ENCODE measurements at places on chromosomes 13 and 19.

- no peak for DNase-seq
Measured at GRCh38 chr19:54207983-54208783, 7.5 kb downstream of the RPS9 start.

DNA sequence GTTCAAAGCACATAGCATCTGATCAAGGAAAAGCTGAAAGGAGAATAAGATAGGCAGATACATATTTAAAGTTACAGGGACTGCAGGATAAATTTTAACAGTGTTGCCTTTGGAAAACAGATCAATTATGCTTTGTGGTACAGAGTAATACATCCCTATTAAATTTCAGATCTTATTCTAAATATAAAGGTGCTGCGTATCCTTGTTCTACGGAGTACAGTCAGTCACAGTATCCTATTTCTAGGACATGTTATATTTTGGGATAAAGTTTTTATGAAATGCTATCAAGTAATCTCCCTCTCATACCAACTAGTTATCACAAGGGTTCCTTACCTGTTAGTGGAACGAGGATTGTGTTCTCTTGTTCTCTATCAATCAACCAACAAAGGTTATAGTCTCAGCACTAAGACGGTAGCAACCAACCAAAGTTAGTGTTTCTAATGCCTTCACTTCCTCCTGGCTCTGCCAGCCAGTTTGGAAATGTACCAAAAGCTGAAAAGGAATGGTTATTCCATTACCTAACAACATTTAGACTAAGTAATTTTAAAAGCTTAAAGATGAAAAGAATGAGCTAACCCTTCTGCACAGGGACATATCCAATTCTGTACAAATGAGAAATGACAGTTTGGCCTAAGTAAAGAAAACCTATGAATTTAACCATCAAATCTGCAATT is 35.2 kb downstream of the TSC22D1 start:
- no peak for DNase-seq

DNA sequence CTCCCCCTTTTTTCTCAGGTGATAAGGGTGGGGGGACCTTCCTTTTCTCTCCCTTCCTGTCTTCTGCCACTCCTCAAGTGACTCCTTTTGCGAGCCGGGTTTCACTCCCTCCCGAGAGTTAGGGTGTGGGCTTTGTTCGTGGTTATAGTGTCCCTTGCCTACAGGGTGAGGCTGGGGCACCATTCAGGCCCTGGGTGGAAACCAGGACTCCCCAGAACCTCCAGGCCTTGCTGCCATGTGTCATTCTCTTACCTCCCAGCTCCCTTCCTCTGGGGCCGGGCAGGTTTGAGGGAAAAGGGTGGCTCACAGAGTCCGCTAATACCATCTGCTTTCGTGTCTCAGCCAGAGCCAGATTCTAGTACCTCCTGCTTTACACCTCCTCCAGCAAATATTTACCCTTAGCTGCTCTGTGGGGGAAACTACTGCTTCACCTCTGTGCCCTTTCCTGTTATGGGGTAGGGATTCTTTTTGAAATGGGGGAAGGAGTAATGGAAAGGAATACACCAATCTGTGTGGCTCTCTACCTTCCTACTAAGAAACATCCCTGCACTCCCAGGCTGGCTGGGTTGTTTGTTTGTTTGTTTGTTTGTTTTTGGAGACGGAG is 2.8 kb downstream of the ACTN4 start:
- no peak for DNase-seq

DNA sequence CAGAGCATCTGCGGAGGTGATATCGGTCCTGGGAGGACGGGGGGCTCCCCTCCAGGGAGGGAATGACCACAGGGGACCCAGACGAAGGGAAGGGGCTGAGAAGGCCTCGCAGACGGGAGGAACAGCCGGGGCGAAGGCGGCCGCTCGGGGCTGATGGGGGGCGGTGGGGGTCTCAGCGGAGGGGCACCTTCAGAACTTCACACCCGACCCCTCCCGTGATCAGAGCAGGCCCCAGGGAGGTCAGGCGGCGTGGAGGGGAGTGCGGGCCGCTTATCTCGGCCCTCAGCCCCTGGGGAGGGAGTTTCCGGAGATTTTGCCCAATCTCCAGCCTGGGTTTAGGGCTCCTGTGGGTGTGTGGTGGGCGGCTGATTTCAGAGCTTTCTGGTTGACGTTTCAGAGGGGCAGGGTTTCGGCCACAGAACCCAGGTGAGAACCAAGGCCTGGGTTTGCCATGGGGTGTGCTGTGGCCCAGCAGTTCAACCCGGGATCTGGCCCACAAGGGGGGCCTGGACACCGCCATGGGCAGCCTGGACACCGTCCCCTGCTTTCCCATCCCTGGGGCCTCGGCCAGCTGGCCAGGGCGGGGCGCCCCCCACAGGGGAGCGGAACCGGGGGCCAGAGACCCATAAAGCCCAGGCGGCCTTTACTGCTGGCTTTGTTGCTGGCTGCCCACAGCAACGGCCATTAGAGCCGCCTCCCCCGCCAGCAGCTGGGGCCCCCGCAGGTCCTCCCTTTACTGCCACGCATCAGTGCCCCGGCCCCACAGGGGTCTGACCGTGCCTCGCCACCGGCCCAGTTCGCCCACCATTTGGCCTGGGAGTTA is 29.0 kb downstream of the ARID3A start:
- no peak for DNase-seq

DNA sequence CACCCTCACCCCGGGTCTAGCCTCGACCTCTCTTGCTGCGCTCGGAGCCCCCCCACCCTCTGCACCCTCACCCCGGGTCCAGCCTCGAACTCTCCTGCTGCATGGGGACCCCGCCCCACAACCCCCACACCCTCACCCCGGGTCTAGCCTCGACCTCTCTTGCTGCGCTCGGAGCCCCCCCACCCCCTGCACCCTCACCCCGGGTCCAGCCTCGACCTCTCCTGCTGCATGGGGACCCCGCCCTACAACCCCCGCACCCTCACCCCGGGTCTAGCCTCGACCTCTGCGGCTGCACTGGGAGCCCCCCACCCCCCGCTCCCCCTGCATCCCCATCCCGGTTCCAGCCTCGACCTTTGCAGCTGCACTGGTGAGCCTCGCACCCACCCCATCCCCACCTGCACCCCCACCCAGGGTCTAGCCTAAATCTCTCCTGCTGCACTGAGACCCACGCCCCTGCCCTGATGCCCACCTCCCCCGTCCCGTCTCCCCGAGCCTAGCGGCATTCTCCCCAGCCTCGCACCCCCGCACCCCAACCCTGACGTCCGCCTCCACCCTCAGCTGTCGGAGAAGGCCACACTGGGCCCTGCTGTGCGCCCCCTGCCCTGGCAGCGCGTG is 1.8 kb downstream of the CFD start:
- DNase-seq, result no peak
